ENCODE measurements at places on chromosomes 6 and 20.

DNA sequence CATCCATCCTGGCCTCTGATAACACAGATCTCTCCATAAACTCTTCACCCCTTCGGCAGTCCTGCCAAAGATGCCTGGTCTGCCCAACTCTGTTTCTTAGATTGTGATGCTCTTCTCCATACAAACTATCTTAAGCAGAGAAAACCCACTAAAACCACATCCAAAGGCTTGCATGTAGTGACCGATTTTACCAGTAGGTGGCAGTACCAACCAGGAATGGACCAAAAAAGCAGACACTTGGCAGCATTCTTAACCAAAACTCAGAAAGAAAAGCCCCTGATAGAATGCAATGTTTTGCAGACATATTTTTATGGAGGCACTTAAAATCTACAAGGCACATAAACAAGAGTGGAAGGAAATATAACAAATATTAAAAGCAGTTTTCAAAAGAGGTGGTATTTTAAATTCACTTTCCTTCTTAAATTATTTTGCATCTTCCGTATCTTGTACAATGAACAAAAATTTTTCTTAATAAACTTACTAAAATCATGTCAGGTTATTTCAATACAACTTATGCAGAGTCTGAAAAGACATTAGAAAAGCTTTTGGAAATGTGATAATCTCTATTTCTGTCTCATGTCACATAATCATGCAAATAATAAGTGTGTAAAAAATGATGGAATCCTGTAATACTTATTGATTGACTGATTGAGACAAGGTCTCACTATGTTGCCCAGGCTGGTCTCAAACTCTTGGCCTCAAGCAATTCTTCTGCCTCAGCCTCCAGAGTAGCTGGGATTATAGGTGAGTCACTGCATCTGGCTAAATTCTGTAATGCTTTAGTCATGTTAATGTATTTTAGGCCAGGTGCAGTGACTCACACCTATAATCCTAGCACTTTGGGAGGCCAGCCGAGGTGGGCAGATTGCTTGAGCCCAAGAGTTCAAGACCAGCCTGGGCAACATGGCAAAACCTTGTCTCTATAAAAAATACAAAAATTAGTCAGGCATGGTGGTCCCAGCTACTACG lies 29.4 kb downstream of the LRP11 start:
- DNase-seq, result no peak

DNA sequence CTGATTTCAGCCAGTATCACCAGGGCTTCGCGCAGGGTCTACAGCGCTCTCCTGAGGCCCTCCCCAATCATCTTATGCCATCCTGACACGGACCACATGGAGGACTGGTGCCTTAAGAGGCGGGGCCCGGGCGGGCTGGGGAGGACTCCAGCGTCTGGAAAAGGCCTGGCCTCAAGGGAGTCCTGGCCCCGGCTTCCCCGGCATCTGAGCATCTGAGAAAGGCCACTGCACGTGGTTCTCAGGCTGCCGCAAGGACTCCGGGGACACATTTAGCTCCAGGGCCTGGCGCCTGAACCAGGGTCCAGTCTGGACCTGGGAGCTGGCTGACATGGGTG lies 21.4 kb downstream of the BHLHE23 start:
- DNase-seq, result no peak

GRCh38 chr6:73854998-73855718 lies 159.2 kb downstream of the CD109 start:
- no peak for DNase-seq

- no peak for DNase-seq
Observed at GRCh38 chr6:53961679-53962370, 149.4 kb upstream of the MLIP start.

- DNase-seq, result no peak
Observed at GRCh38 chr20:14126856-14127255, 131.5 kb downstream of the MACROD2 start.

DNA sequence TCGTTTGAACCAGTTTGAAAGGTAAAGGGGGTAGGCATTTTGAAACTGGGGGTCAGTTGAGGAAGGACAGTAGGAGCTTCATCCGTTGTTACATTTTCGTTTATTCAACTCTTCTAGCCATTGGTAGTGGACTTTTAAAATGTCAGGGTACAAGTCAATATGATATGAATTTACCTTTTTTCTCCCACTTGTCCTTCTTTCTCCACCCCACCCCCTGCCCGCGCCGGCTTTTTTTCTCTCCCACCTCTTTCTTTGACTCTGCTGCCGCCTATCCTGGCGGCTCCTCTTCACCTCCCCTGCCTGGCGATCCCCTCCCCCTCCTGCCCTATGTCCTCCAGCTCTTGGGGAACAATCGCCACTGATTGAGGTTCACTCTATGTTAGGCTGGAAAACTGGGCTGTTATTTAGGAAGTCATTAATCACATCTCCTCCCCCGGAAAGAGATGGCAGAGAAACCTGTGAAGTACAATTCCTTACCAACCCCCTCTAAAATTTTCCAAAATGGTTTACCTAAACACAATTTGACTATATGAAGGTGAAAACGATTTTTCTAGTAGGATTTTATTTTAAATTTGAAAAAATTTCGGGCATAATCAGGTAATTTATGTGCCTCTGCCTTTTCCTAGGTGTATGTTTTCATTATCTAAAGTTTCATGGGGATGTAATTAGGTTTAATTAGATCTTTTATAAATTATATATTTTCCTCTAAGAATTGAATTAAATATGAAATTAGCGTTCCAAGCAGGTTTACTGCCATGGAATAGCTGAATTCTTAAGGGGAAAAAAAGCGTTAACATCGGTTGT lies 778 bp upstream of the LIN28B start:
- DNase-seq, result no peak

- DNase-seq, result no peak
Observed at GRCh38 chr6:56055081-56055704, 179.8 kb upstream of the BMP5 start.

GRCh38 chr6:122702841-122703240 lies 76.7 kb upstream of the FABP7 start:
- DNase-seq, result no peak

- no peak for DNase-seq
Observed at GRCh38 chr20:46371656-46372055, 34.8 kb downstream of the ELMO2 start.

GRCh38 chr20:50713657-50714101 lies 17.7 kb upstream of the PARD6B start:
- DNase-seq, result no peak

- DNase-seq, result no peak
Observed at GRCh38 chr20:21781446-21782075, 76.1 kb downstream of the PAX1 start.

GRCh38 chr6:157143171-157143889 lies 180.0 kb downstream of the TMEM242 start:
- no peak for DNase-seq

DNA sequence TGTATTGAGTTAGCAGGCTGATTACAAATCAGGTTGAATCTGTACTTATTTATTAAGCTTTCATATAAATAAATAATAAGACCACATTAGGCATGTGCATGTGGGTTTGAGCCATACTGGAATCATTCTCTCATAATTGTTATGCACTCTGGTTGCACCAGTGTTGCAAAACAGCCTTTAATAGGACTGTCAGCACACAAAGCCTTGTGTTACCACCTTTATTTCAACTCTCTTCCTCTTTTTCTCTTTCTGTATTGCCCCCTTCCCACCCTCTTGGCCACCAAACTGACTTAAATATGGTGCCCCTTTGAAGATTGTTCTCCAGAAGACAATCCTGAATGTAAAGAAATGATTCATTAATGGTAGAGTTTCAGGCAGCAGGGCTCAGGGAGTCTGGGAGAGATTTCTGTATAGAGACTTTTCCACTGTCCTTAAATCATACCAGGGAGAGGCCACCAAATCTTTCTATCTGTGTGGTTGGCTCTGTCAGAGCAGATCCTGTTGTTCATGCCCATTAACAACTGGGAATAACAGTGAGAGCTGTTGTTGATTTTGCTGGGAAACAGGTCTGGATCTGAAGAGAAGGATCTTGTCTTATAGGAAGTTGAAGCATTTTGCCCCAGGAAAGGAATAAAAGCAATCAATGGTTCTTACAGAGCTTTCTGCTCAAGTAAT lies 131.6 kb upstream of the SOX4 start:
- DNase-seq, result no peak

GRCh38 chr20:33079259-33079658 lies at the start of gene BPIFB4:
BPIFB4 (plus strand) TSS chr20:33079643; CDS start chr20:33081527, 1,884 bp downstream.
- no peak for DNase-seq

DNA sequence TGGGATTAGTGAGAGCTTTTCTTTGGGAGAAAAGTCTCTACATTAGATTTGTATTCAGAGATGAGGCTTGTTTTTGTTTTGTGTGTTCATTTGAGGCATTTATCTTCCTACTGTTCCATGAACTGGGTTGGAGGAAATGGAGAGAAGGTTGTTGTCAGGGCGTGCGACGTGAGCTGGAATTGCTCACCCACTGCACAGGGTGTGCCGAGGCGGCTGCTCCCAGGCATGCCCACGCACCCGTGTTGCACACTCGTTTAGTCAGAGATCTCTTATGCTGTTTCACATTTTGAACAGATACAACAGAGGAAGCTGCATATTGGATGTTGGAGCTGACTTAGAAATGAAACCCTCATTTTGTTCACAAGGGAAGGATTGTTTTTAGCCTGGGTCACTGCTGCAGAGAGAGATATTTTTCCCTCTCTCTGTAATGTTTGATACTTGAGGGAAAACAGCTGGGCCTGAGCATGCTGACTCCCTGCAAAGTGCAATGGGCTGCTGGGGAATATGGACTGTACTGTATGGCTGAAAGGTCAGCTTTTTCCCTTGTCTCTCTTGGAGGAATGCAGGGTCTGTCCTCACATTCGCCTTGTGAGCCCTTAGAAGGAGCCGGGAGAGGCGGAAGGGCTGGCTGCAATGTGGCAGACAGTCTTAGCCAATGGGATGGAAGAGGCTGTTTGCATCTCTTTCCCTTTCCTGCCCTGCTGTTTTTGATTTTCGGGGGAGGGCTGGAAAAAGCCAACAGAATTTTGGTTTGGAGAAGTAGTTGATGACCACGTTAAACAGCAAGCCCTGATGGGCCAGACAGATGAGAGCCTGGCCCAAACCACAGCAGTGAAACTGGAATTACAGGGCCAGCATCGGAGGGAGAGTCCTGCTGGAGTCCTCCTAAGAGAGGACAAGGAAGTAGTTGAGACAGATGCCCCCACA lies 170.8 kb downstream of the SASH1 start:
- DNase-seq, result no peak

- no peak for DNase-seq
Observed at GRCh38 chr6:52820198-52820597, 16.6 kb upstream of the GSTA1 start.

GRCh38 chr20:37905671-37906613 lies 3.0 kb downstream of the VSTM2L start:
- no peak for DNase-seq

DNA sequence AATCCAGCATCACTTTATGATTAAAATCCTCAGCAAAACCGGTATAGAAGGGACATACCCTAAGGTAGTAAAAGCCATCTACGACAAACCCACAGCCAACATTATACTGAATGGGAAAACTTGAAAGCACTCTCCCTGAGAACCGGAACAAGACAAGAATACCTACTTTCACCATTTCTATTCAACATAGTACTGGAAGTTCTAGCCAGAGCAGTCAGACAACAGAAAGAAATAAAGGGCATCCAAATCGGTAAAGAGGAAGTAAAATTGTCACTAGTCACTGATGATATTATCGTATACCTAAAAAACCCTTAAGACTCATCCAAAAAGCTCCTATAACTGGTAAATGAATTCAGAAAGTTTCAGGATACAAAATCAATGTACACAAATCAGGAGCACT lies 33.3 kb downstream of the BLOC1S5 start:
- no peak for DNase-seq

- no peak for DNase-seq
Observed at GRCh38 chr6:23608931-23609435, 517.0 kb upstream of the NRSN1 start.

DNA sequence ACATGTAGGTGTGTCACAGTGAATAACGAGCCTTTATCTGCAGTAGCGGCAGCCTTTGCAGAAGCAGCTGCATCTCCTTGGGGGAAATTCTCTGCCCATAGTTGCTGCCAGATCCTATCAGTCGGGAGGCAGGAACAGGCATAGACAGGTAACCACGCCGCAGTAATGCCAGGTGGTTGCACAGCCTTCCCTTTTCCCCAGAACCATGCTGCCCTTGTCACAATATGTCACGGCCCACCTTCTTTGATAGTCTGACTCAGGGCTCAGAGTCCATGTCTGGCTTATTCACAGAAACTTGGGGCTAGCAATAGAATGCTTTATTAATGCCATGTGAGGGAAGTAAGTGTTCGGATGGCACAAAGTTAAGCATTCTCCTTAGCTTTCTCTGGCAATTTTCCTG lies 76.6 kb downstream of the F13A1 start:
- no peak for DNase-seq

- no peak for DNase-seq
Observed at GRCh38 chr20:44692932-44693480, 22.2 kb upstream of the CCN5 start.

DNA sequence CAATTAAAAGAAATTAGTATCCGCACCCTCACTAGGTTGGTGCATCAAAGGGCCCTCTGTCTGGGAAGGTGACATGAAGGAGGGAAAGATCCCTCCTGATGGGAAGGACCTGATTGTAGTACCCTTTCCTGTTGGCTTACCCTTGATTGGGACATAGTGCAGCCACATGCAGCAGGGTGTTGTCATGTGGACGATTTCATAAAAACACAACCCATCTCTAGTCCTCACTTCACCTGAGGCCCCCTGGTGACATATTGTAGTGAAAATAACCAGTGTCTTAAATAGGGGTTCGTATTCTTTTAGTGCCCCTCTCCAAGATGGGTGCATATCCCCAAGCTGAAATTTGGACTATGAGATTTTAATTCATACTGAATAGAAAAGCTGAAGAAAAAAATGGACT lies 97.3 kb downstream of the SLX4IP start:
- DNase-seq, result no peak

DNA sequence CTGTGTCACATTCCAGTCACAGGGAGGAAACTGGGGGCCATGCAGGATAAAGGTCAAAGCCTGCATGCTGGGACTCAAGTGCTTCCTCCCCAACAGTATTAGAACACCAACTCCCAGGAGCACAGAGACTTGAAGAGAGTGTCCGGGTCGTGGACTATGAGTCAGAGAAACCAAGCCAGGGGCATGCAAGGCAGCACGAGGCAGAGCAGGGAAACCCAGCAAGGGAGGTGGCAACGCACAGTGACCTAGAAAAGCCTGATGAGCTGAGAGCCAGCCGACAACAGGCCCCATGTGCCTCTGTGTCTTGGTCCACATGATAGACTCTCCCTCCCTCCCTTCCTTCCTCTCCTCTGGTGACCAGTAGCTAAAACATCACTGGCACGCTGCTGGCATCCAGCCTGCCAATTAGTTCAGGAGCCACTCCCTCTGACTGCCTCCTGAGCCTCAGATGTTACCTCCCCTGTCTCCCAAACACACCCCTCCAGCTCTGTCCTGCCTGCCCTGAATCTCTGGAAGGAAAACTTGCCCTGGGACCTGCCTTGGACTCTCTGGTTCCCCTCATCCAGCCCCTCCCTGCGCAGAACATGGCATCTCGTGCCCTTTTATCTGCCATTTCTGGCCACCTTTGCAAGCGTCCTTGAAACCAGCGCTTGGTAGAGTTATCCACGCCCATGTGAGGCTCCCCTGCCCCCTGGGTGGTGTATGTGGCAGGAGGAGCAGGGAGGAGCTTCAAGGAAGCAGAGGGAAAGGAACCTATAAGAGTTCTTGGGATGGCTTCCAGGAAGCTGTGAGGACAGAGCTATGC lies 16.2 kb upstream of the RNF39 start:
- no peak for DNase-seq
